ENCODE measurements at places on chromosomes 6 and 20.
A peak's percentile ranks its signal among the peaks of the same experiment; 100 is the strongest.

DNA sequence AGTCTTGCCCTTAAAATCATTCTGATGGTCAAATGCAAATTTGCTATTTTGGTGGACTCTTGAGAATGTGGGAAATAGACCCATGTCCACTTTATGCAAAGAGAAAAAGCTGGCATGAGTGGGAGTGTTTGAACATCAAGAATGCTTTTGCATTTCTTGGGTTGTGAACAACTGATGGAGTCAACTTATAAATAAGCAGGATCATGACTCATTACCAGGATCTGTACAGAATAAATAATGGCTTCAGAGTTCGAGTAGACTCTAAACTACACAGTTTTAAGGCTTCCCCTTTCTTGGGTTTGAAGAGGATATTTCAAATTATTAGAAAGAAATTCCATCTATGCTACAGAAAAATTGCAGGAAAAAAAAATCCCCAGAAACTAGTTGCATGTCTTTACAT is 195.5 kb downstream of the EYA4 start:
- no peak for ATAC-seq

GRCh38 chr6:138948004-138948403 is 40.0 kb downstream of the REPS1 start:
- ATAC-seq, result peak; percentile 60

DNA sequence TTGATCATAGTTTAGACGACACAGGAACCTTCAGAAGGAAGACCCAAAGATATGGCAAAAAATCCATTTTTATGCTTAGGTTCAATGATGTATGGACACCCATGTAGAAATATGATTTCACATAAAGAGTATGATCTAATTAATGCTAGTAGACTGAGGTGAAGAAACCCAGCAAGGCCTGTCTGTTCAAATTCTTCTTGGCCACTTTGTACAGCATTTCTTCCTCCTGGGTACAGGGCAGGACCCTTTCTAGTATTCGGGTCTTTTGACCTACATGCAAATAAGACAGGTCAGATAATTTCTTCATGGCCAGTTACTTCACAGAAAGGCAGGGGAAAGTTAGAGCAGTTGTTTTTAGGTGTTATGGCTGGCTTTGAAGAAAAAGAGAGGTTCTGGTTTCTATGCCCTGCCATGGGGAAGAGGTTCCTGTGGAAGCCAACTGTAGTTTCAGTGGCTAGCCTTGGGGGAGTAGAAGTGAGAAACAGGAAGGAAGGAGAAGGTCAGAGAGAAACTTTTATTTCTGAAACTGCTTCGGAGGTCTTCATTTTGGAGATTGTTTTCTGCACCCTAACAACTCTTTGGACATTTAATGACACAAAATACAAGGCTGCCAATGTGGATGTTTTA is 208.3 kb downstream of the PTPRK start:
- ATAC-seq, result no peak

DNA sequence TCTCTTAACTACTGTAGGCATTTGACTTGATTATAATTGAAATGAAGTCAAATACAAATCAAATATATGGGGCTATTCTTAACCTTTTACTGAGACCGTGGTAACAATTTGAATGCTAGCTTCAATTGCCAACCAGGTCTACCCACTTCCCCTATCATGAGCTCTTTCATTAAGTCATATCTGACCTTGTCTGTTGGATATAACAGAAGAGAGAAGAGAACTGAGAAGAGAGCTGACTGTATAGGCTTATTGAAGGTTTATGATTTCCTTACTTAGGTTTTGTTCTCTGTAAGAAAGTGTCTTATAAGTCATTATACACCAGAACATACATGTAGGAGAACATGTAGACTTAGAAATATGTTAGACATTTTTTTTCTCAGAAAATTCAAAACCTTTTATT is 549.4 kb downstream of the COL12A1 start:
- ATAC-seq, result no peak

DNA sequence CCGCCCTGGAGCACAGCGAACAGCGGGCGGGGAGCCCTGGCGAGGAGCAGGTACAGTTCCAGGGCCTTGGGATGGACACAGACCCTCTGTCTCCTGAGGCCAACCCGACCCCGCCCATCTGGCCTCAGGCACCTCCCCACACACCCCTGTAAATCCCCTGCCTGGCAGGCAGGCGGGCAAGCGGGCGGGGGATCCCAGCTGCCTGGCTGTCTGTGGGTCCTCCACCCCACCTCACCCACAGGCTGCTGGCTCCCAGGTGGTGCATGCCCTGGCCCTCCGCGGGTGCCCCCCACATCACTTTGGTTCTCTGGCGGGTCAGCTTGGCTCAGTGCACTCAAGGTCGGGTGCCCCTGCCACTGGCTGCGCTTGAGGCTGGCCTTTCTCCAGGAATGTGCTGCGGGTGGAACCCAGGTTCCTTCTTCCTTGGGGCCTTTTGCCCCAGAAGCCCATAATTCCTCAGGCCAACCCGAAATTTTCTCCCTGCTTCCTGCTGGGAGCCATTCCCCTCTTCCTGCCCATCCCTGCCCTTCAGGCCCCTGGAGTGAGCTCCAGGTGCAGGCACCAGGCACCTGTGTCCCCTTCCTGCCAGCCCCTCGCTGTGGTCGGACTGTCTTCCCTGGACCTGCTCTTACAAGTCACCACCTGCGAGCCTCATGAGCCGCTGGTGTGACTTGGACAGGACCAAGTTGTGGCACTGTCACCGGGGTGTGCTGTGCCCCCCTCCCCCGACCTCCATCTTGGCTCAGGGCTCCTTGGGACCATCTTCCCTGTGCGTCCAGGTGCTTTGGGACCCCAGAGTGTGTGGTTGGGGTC is 5.3 kb upstream of the TNFRSF6B start:
- no peak for ATAC-seq

- no peak for ATAC-seq
Measured at GRCh38 chr6:134009876-134010275, 42.5 kb downstream of the SLC2A12 start.

Measured in activated CD4-positive, CD25-positive, alpha-beta regulatory T cell treated with anti-CD3 and anti-CD28 coated beads, Interleukin-2, amount 50 U/mL, for 24 hours (primary cell).